Heart left ventricle (tissue), 16 donors: ENCODE measurements at places on chromosomes 11 and 22. TPM values are rescaled to one million over a fixed set of nuclear protein-coding genes. Genes with fewer than 3 reads are reported as not detected.

The ZNF280A gene
- not detected for total RNA-seq

The STK33 gene
- total RNA-seq, result 25.3 TPM

The DAGLA gene
- 3.8 TPM for total RNA-seq

The BARX2 gene
- total RNA-seq, result not detected

The MOGAT2 gene
- 0.20 TPM for total RNA-seq

The C1QTNF5 gene
- 13.5 TPM for total RNA-seq

The SMC1B gene
- total RNA-seq, result not detected

The APOL6 gene
- 23.2 TPM for total RNA-seq

The DYNC2H1 gene
- total RNA-seq, result 2.4 TPM

The MMP7 gene
- not detected for total RNA-seq
